ENCODE measurements at places on chromosomes 1 and 21.

GRCh38 chr1:12376236-12377045, 146.6 kb downstream of the VPS13D start:
- DNase-seq: no peak

GRCh38 chr1:70994753-70995268, 52.8 kb downstream of the PTGER3 start:
- DNase-seq: no peak

DNA sequence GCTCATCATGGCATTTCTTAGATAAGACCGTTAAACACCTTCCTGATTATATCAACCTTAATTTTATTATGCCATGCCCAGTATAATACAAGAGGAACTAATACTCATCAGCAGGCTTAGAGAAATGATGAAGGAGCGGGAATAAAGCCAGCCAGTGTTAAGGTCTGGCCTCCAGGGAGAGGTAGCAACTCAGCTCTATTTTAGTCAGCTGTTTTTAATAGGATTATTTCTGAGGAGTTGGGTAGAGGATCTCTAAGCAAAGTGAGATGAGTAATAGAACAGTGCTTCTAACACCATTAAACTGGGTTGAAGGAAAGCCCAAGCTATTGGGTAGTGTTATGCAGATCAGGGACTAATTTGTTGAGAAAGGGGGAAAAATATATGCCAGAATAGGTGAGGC, 921.5 kb downstream of the TTLL7 start:
- DNase-seq: no peak

DNA sequence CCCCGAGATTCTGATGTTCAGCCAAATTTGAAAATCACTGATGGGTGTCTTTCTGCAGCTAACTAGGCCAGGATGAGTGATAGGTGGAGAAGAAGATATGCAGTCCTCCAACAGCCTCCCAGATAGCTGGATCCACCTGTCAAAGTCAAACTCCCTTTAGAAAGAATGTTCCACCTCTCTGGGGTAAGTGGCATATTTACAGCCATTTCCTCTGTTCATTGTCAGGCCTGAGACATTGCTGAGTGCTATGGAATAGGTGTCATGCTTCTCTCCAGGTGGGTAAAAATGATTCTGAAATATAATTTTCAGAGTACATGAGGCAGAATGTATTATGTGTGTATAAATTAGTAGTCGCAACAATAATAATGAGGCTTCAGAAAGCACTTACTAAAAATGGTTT, 316.8 kb downstream of the TTLL7 start:
- DNase-seq: no peak

GRCh38 chr1:199931666-199932377, 95.7 kb upstream of the NR5A2 start:
- DNase-seq: no peak

DNA sequence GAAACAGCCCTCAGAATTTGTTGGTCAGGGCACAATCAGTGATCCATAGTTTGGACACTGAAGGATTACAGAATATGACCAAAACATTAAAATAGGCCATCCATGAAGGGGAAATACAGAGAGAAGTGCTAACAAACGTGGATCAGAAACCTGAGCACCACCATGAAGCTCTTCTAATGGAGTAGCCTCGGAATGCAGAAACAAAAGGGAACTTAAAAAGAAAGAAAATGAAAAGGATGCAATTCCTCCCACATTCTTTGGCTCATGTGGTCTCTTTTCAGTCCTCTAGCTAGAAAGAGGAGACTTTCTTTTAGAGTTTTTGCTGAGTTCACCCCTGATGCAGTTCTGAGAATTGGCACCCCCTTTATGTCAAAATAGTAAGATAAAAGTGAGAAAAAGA, 989.8 kb upstream of the B3GALT2 start:
- no peak for DNase-seq

DNA sequence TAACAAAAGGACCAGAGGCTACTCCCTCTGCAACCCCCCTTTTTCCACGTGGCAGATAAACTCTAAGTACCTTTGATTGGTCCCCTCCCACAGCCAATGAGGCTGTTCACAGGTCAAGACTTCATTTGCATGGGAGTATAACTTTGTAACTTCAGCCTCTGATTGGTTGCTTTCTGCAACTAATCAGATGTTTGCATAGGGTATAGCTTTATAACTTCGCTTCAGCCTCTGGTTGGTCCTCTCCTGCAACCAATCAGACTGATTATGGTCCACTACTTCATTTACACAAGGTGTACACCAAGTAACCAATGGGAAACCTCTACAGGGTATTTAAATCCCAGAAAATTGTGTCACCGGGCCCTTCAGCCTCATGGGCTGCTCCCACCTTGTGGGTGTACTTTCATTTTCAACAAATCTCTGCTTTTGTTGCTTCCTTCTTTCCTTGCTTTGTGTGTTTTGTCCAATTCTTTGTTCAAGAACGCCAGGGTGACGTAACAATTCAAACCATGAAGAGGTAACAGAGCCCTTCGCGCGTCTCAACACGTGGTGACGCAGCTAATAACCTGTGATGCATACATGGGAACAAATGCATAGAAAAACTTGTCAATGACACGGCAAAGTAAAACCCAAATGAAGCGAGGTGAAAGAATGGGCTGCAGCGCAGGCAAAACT, 47.2 kb downstream of the VPS26C start:
- DNase-seq: no peak

- no peak for DNase-seq
Measured at GRCh38 chr1:30890502-30891226, 17.9 kb downstream of the SDC3 start.

- DNase-seq: no peak
Measured at GRCh38 chr1:60041783-60042182, 31.8 kb downstream of the C1orf87 start.

DNA sequence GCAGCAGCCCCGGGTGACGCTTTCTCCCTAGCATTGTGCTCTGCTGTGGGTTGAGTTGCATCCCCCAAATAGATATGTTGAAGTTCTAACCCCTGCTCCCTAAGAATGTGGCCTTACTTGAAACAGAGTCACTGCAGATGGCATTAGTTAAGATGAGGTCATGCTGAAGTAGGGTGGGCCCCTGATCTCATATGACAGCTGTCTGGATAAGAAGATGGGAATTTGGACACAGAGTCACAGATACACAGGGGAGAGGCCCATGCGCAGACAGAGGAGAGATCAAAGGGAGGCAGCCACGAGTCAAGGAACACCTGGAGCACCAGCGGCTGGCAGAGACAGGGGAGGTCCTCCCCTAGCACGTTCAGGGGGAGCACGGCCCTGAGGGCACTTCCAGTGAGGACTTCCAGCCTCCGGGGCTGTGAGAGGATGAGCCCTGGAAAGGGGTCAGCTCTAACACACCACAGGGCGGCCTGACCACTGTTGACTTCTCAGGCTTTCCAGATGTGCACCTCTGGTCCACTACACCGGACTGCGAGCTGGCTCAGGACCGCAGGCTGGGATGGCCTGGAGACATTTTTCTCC, 46.4 kb downstream of the ABCG1 start:
- no peak for DNase-seq

DNA sequence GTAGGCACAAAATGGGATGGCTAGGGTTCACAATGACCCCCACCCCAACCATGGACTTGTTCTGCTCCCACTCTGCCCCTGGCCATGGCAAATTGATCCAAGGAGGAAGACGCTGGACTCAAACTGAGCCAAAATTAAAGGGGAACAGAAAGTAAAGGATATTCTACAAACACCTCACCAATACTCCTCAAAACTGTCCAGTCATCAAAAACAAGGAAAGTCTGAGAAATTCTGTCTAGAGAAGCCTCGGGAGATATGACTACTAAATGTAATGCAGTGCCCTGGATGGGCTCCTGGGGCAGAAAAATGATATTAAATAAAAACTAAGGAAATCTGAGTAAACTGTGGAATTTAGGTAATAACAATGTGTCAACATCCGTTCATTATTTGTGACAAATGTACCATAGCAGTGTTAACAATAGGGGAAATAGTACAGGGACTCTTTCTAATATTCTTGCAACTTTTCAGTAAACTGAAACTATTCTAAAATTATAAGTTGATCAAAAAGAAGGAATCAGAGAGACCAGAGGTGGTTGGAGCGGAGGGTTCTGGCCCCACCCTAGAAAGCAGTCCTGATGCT, 45.0 kb downstream of the MIS18A start:
- no peak for DNase-seq

GRCh38 chr1:70033266-70033873, 172.0 kb downstream of the LRRC40 start:
- no peak for DNase-seq

GRCh38 chr21:46144464-46145070, 10.8 kb downstream of the FTCD start:
- DNase-seq: no peak

- DNase-seq: no peak
Measured at GRCh38 chr1:23793861-23794731, 3.2 kb downstream of the LYPLA2 start.

- no peak for DNase-seq
Measured at GRCh38 chr1:111707906-111708305, 31.3 kb downstream of the INKA2 start.

DNA sequence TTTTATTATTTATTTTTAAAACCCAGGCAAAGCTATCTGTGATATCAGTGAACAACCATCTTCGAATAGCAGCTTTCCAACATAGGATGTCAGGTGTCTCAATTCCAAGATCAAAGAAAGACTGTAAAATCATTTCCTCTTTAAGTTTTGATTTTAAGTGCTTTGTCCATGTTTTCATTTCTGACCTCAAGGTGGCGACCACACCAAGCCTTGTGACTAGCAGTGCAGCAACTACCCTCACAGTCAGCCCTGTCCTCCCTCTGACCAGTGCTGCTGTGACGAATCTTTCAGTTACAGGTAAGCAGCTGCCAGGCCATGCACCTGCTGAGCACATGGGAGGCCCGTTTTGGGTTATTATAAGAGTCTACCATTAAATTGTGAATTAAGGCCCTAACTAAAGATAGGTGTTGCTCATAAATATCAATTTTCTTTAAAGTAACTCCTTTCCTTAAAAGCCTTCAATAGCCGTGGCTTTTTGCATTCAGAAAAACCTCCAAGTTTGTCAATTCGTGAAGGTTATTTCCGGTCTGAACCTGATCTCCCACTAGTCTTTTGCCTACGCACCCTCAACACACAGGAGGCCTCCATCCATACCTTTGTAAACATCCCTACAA, 117.0 kb downstream of the CD247 start:
- peak; percentile 4 for DNase-seq

DNA sequence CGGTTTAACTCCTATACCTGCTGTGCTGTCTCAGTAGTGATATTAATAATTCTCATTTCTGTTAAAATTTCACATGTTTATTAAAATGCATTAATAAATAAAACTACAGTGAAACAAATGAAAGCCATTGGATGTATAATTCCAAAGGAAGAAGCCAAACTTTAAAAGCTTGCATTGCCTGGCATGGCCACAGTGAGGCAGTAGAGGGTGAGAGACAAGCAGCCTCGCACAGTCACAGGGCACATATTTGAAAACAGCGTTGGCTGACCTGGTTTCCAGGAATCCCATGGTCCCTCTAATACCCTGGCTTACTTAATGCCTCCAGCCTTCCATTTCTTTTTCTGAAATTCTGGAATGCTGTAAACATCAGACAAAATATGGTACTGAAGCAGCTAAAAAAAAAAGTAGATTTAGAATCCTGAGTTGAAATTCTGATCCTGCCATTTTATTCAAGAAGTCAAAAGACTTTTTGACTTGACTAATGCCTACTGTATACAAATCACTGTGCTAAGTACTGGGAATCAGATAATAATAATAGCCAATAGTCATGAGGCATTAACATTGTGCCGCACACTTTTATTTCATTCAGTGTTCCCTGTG, 6.7 kb upstream of the RNASEL start:
- no peak for DNase-seq

DNA sequence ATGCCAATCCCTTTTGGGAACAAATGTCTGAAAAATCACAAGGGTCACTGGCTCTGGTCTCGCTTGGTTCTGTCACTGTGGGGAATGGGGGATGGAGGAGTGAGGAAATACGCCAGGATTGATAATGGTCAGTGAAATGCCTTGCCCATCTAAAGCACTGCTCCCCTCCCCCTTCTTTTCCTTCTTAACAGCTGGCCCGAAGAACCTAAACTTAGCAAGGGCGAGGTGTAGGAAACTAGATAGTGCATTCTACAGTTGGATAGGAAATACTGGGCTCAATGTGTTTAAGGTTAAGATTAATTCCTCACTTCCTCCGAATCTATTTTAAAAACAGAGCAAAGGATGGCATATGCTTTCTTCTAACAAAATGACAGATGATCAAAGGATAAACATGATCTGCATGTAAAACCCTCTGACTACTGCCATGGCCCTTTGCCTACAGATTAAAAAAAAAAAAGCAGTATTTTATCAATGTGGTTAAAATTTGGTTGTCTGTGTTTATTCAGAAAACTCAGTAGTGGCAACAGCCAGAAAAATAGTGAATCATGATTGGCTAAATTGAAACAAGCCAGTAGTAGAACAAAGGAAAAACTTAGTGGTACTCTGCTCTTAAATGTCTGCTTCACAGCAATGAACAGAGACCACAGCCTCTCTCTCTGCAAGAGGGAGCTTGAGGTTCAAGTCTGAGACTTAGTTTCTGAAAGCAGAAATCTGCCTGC, 86.1 kb upstream of the VAV3 start:
- DNase-seq: no peak

- no peak for DNase-seq
Measured at GRCh38 chr1:23906731-23907130, 6.4 kb downstream of the CNR2 start.

DNA sequence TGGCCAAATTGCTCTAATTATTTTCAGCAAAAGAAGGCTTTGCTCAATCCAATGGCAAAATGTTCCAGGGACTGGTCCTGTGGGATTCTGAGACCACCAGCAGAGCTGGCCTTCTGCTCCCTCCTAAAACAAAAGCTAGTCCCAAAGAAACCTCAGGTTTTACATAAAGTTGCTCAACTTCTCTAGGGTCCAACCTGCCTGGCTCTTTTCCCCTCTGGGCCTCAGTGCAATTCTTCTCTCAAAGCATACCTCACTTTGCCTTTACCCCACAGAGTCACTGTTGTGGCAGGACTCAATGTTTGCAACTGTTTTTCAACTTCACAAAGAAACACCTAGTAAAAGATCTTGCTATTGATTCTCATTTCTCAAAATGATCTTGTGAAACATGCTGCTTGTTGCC, 39.8 kb downstream of the TBX15 start:
- DNase-seq: no peak

DNA sequence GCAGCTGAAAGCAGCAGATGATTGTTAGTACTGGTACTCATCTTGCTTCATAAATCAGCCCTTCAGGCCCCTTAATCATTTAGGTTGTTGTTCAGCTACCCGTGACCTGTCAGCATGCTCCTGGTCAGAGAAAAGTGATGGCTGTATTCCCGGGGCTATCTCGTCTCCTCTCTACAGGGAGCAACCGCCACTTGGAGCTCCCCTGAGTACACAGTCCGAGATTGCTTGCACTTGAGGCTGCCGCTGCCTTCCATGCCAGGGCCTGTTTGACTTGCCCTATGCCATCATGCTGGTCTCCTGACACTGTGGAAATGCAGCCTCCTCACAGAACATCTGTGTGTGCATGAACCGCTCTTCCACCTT, 97.5 kb downstream of the SPATA46 start:
- no peak for DNase-seq

Data from stimulated activated CD4-positive, alpha-beta T cell treated with anti-CD3 and anti-CD28 coated beads, Interleukin-1b, Interleukin-23, amount 100 ng/mL, for 1 hour (primary cell).